ENCODE measurements at places on chromosomes 11 and 22.
A peak's percentile ranks its signal among the peaks of the same experiment; 100 is the strongest.

- DNase-seq = no peak
Observed at GRCh38 chr11:128942272-128942612, 429 bp downstream of the TP53AIP1 start.

DNA sequence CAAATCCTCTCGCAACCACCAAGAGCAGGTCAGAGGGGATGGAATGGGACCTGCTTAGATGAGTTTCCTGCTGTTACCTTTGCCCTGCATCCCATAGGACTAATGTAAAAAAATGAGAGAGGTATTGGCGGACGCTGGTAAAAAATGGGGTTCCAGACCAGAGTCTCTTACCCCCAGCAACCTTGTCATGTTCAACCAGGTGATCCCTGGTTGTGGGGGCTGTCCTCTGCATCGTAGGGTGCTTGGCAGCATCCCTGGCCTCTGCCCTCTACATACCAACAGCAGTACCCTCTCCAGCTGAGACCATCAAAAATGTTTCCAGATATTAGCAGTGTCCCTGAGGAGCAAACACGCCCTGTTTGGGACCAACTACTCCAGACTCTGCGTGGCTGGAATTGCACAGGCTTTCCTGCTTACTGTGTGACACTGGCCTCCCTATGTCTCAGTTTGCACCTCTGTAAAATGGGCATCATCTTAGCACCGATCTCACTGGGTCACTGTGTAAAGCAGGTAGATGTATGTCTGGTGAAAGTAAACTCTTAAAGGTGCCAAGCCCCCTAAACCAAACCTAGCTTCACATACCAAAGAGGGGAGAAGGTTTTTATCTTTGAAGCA, 1.5 kb downstream of the APOL6 start:
- DNase-seq = no peak

DNA sequence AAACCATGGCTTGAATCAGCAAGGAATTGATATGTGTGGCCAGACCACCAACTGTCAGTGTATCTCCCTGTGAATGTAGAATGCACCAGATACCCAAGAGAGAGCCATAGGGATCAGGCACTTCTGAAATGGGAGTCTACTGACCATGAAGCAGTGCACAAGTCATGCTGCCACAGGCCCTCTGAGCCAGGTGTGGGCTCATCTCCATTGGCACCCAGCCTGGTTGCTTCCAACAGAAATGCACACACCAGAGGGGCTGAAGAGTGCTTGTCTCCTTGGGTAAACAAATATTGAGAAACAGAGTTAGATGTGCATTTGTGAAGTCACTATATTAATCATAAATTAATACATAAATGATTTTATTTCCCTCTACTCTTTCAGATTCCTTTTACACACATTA, 28.4 kb upstream of the PANX1 start:
- DNase-seq = no peak

DNA sequence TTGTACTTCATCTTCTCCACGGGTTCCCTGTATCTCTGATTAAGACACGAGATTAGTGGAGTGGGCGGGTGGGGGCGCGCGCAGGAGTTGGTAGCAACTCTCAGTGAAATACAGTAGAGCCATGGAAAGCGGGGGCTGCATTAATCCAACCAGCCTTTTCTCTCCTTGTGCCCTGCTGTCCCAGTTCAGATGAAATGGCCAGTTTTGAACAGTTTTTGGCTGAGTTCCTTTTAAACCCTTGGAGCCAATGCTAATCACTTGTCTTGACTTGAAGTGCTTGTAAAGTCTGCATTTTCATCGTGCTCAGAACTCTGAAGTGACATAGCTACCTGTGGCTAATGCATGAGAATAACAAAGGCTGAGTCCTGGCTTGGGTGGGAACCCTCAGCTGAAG, 734 bp upstream of the TMEM123 start:
- DNase-seq = no peak

DNA sequence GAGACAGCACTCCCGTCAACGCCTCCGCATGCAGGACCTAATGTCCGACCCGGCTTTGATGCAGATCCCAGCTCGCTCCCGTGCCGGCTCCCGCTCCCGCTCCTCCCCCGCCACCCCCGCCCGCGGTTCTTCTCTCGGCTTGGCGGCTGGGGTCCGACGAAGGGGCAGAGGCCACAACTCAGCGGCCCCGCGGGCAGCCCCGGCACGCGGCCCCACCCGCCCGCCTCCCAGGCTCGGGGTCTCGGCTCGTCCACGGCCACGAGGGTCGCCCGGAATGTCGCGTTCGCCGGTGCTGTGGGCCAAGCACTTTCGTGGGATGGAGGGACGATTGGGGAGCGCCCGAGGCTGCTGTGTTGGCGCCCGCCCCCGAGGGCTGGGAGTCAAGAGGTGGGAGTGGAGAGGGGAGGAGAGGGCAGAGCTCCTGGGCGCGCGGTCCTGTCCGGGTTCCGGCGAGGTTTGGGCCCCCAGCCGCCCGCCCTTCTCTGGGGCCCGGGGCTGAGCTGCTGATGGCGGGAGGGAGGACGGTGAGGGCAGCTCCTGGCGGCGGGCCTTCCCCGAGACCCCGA, 5.3 kb upstream of the TBX1 start:
- no peak for DNase-seq

DNA sequence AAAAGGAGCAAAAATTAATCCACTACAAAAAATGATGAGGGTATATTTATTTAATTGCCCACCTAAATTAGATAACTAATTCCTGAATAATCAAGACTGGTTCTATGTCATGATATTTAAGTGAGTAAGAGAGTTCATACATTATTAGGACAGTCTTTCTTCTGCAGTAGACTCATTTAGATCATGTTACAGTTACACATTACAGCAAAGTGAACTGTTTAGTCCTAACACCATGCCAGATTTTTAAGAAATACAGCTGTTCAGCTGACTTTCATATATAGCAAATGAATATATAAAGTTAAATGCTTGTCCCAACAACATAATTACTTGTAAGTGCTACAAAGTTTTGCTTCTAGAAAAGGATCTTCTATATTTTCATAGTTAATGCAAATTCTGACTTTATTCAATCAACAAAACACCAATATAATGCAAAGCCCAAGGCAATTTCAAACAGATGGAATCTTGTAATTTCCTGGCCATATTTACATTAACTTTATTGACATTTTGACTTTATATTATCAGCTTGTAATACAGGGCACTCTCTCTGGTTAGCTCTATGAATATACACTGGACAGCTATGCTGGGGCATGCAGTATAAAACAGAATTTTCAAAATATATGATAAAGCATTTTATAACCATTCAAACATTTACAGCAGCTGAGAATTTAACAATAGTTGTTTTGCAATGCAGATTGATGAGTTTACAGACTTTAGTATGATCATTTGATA, 45.7 kb upstream of the TP53AIP1 start:
- no peak for DNase-seq

DNA sequence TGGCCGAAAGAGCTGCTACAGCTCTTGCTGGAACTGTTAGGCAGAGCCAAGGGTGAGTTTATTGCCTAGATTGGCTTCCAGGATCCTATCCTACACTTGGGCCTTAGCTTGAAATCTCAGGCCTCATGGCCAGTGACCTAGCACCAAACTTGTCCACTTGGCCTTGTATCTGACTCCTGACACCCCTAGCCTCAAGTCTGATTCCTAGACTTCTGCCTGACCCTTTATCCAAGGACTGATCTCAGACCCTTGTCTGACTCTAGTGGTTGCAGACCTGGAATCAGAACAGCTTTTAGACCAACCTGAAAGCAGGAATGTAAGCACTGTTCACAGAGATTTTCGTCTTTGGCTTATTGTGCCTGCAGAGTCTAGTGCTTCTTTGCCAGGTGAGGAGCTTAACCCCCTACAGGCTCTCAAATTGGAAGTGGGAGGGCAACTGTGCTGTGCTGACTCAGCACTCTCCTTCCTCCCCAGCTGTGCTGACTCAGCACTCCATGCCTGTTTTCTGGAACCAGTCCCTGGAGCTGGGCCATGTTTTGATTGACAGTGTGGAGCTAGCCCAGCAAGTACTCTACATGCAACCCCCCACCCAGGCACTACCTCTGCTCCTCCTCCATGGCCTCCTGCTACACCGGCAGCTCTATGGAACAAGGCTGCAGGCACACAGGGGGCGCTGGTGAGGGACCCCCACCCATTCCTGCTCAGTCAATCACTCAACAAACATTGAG, 35.1 kb downstream of the RRP8 start:
- no peak for DNase-seq

DNA sequence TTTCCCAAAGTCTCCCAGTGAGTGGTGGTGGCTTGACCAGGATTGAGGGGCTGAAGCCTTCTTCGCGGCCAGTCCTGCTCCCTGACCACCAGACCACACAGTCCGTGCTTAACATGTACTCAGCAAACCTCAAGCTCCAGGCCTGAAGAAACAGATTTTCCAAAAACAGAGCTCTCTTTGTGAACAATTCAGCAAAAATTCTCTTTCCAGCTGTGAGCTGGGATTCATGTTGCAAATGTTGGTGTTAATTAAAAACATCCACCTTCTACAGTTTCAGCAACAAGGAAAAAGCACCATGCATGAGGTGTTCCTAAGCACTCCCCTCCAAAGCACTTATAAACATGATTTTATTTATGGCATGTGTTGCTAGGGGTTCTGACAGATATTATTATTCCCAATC, 129.5 kb downstream of the ETS1 start:
- DNase-seq = no peak

DNA sequence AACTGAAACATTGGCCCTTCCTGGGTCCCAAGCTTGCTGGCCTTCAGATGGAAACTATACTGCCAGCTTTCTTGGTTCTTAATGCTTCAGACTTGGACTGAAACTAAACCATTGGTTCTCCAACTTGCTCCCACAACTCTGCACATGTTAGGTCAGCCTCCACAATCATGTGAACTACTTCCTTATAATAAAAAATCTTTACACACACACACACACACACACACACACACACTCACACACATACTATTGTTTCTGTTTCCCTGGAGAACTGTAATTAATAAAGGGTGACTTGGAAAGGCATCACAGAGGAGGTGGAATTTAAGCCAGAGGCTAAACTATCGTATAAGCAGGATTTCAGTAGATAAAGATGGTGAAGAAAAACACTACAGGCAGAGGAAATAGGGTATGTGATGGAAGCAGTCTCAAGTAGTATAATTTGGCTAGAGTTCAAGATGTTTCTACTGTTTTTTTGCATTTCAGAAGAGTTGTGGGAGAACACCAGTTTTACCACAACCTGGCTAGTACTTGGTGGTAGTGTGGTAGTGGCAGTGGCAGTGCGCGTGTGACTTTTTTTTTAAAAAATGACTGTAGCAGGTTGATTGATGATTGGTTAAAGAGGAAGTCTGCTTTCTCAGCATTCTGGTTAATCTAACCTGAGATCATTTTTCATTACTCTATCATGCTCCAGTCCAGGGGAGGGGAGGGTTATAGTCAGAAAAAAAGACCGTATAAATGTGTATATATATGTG, 70.1 kb downstream of the PDE3B start:
- DNase-seq = no peak

GRCh38 chr11:64352995-64353714, 5.8 kb upstream of the RPS6KA4 start:
- DNase-seq = peak; percentile 26

DNA sequence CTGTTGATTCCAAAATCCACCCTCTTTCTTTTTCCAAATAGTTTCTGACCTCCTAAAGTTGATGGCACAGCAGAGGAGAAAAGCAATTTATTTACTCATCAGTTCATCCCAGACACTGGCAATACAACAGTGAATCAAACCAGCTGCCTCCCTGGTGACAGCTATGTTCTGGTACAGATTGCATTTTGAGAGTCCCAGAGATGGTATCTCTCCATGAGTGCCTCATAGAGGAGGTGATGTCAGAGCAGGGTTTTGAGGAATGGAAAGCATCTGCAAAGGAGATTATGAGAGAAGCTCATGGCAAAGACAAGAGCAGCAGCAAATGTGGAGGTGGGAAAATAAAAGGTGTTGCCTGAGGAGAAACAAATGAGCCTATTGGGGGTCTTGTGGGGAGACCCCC, 377.2 kb downstream of the MN1 start:
- no peak for DNase-seq

GRCh38 chr22:29207243-29207550, 1.5 kb downstream of the EMID1 start:
- no peak for DNase-seq

DNA sequence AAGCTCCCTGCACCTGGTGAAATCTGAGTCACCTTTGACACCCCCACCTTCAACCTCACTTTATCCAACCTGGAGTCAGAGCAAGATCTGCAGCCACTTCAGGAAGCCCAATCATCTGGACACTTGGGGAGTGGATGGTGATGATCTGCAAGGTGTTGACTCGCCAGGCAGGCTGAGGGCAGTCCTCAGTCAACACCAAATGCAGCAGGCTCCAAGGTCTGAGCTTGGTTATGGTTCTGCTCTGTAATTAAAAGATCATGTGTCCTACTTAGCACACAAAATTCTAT, 446.9 kb downstream of the BRD1 start:
- no peak for DNase-seq

DNA sequence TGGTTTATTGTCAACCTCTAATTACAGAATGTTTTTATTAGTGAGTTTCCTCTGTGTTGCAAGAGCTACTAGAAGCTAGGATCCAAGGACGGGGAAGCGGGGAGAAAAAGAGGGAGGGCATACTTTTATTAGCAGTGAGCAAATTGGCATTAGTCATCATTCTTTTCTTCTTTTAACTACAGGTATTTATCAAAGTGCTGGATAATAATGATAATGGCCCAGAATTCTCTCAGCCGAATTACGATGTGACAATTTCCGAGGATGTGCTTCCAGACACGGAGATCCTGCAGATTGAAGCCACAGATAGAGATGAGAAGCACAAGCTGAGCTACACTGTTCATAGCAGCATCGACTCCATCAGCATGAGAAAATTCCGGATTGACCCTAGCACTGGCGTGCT, 179.7 kb upstream of the MTNR1B start:
- no peak for DNase-seq

- DNase-seq = no peak
Observed at GRCh38 chr11:33778675-33779074, 4.4 kb upstream of the FBXO3 start.

- no peak for DNase-seq
Observed at GRCh38 chr22:28032861-28033260, 113.8 kb upstream of the PITPNB start.

DNA sequence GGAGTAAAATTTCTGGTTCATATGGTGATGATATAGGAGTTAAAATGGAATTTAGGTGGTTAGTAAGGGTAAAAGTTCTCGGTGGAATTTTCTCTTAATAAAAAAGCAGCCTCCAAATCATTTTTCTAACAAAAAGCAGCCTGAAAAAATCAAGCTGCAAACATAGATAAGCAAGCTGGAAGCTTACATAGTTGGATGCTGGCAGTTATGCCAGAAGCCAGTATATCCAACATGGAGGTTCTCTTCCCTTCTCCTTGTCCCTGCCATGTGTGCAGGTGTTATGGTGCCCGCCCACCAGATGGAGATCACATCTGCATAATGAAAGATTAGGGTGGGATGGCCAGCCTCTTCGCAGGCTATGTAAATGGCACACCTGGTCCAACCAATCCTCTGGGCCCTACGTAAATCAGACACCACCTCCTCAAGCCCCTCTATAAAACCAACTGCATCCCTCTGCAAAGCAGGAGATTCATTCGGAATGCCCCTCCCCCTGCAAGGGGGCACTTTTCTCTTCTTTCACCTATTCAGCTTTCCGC, 22.4 kb downstream of the PIWIL3 start:
- DNase-seq = no peak
